ENCODE measurements at places on chromosomes 2 and 18.

- DNase-seq = no peak
These were observed 3.0 kb downstream of the SP5 start for GRCh38 chr2:170717991-170718589.

GRCh38 chr2:62884514-62884913 is 166.1 kb upstream of the OTX1 start:
- peak; percentile 19 for DNase-seq

- DNase-seq = no peak
These were observed 34.9 kb upstream of the GPC1 start for GRCh38 chr2:240400371-240401161.

- DNase-seq = no peak
These were observed 59.0 kb downstream of the TMEM247 start for GRCh38 chr2:46538393-46538792.
